GM13976 (cell line): ENCODE measurements at places on chromosomes 7 and 10.
A peak's percentile ranks its signal among the peaks of the same experiment; 100 is the strongest.

DNA sequence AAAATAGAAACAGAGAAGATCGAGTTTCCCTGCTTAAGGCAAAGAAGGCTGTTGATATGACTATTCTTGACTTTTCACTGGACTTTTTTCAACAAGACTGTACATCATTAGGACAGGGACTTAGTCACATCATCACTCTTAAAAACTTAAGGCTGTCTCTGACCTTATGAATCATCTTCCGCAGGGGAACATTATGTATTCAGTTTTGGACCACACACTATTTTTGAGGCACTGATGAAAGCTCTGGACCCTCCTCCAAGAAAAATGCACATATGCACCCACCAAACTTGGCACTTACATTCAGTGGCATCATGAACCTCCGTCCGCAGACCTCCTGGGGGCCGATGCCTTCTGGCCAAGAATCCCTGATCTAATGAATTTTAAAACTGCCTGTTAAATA lies 96.4 kb downstream of the CALD1 start:
- no peak for DNase-seq

DNA sequence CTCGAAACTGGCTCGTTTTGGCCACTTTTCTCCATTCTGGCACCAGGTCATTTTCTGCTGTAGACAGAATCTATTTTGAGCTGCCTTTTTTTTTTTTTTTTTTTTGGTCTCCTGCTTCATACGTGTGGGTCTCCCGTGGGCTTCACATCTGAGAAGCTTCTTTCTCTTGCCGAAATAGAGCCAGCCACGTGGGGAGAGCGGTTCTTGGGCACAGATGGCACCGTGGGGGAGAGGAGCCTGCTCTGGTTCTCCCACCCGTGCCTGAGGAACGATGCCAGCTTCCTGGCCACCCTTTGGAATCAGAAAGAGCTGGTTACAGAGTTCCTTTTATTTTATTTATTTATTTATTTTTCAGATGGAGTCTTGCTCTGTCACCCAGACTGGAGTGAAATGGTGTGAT lies 48.7 kb upstream of the OCM2 start:
- no peak for DNase-seq

GRCh38 chr10:27041196-27041595 lies 59.1 kb downstream of the ANKRD26 start:
- DNase-seq: no peak

- no peak for DNase-seq
Measured at GRCh38 chr7:22631730-22632129, 95.3 kb upstream of the IL6 start.

GRCh38 chr10:17764142-17764541 lies 12.1 kb downstream of the TMEM236 start:
- DNase-seq: no peak

GRCh38 chr7:129948338-129948737 lies 4.4 kb downstream of the UBE2H start:
- DNase-seq: no peak

DNA sequence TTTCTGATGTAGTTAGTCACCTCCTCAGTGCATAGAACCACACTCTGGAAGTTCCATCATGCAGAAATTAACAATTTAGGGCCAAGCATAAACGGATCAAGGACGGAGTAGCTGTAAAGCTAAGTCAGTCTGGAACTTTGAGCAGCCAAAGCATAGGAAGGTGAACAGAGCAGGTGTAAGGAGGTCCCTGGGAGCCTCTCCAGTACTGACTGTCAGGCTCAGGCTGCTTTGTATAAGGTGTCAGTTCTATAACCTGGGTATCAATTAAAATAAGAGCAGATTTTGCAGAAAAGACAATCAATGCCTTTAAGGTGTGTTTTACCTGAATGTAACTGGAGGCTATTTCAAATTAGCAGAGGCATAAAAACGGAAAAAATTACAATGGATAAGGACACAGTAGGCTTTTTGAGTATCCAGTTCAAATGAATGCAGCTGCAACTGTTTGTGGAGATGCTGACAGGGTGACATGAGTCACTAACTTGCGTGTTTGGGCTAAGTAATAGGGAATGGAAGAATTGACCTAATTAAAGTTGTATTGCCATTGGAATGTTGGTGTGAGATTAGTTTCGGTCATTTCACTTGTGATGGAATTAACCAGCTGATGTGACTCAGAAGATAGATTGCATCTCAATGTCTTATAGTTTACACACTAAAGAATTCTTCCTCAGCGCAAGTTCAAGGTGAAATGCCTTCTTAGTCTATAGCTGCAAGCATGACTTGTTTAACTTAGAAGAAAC lies 417.9 kb upstream of the CNTNAP2 start:
- DNase-seq: no peak

DNA sequence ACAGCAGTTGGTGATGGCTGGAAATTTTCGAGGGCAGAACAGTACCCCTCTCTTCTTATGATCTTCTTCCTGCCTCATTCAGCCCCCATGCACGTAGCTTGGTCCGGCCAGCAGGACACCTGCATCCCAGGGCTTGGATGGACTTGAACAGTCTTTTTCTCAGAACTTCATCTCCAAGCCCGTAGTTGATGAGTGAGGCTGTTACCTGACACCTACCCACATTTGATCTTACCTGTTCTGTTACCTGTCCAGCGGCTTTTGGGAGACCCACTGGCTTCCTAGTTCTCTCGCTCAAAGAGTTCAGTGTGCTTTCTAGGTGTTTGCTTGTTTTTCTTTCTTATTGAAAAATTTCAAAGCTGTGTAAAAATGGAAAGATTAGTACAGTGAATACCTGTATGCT lies 212.2 kb downstream of the CUX1 start:
- DNase-seq: no peak

DNA sequence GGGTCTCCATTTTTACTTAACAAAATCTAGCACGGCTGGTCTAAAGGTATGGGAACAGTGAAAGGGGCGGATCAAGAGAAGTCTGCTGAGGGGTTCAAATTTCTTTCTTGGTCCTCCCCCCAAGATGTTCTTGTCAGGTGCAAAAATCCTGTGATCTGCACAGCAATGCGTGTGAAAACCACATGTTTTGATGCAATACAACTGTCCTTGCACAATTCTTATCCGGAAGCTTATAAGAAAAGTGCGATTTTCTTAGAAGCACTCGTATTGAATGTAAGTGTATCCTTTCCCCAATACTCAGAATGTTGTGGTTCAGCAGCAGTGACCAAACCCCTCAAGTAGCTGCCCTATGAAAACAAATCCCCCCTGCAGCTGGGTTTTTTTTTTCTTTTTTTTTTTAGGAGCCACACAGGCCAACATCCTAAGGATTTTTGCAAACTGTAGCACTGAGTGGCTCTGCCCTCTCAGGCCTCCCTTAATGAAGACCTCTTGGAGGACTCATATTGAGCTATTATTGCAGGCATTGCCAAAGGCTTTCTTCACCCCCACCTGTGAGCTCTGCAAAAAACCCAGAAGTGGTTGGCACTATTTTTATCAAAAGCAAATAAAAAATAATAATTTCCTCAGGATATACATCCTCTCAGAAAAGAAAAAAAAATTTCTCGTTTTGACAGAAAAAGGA lies 151.9 kb upstream of the ITGB1 start:
- no peak for DNase-seq

DNA sequence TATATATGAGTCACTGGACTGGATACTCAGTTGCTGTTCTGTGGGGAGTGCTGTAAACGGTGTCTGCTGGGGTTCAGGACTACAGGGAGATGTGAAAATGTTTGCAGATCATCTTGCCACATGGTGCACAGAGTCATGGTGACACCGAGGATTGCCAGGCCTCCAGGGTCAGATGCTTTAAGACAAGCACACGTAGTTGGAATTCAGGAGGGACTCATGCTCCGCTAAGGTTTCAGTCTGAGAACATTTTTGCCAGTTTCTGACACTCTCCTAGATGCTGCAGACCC lies 211.3 kb downstream of the CXCL12 start:
- no peak for DNase-seq

DNA sequence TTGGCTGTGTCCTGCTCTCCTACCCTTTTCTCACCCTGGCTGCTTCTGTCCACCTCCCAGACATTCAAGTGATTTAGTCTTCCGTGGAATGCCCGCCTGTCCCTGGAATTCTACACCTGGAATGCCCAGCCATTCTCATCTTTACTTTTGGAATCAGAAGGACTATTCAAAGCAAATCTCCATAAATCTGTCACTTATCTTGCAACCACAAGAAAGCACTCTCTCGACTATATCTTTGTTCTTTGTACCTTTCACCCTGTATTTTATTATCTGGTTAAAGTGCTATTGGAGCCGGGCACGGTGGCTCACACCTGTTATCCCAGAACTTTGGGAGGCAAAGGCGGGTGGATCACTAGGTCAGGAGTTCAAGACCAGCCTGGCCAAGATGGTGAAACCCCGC lies 79.3 kb upstream of the KMT2E start:
- DNase-seq: no peak

- DNase-seq: no peak
Measured at GRCh38 chr7:73429622-73430505, 3.7 kb upstream of the FZD9 start.

GRCh38 chr7:36272211-36272566 lies 117.5 kb upstream of the ANLN start:
- DNase-seq: no peak

- DNase-seq: peak; percentile 49
Measured at GRCh38 chr10:7457478-7458316, 46.9 kb upstream of the SFMBT2 start.

- peak; percentile 53 for DNase-seq
Measured at GRCh38 chr10:112374724-112375541, 1.0 kb downstream of the ACSL5 start.

GRCh38 chr10:71319042-71319799 lies at the start of gene SLC29A3:
Gene SLC29A3, plus strand, starts transcription at chr10:71319259. Its CDS starts 51 bp downstream, at chr10:71319310.
- peak; percentile 96 for DNase-seq

DNA sequence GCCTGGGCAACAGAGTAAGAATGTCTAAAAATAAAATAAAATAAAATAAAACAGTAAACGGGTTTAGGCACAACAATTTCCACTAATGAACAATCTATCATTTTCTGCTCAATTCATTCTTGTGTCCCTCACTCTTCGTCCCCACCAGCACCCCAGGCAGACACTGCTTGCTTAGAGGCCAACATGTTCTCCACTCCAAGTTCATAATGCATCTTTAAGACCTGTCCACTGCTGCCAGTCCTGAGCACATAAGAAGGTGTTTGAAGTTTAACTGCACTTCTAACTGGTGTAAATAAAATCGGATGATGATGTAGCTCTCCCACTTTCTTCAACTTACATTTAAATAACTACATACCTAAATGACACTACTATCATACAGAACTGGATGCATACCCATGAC lies 13.2 kb downstream of the PDLIM1 start:
- DNase-seq: no peak

DNA sequence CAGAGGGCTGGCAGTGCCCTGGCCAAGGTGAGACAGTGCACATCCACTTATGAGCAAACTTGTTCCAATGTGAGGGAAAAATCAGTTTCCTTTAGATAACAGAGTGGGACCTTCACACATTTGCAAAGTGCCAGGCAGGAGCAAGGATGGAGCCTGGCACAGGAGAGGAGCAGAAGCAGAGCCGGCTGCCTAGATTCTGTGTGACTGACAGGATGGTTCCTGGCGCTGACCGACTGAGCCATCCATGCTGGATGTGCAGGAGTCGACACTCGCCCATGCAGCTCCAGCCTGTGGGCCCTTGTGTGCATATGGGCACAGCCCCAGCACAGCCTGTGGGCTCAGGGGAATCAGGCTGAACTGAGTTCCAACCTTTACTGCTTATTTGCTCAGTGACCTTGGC lies 346.5 kb downstream of the GRID1 start:
- no peak for DNase-seq

DNA sequence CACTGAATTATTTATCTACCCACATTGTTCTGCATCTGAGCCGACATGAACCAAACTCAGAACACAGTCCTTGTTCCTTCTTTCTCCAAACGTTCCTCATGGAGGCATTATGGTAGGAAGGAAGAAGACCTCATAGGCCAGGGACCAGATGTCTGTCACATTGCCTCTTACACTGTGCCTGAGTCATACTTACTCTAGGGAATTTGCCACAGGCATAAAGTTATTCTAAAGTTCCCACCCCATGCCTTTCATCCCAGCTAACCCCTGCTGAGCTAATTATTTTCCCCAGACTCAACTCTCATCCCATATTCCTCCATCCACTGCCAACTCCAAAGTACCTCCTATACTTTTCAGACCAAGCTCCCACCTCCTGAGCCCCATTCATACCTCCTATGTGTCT lies 21.2 kb downstream of the MAT1A start:
- no peak for DNase-seq

GRCh38 chr7:150829426-150829825 lies 22.9 kb upstream of the AOC1 start:
- DNase-seq: no peak

DNA sequence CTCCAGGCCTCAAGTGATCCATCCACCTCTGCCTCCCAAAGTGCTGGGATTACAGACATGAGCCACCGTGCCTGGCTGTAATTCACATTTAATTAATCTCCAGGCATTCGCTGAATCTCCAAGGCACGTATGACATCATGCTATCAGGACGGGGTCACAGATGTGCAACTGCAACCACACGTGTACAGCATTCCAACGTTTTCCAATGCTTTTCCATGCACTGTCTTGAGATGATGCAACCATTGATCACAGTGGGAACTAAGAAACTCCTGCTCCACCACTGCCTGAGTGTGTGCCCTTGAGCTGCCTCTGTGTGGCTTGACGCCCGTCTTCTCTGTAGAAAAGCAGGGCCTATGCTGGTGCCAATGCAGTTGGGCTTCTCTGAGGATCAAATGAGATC lies 119.8 kb upstream of the LYZL2 start:
- no peak for DNase-seq

DNA sequence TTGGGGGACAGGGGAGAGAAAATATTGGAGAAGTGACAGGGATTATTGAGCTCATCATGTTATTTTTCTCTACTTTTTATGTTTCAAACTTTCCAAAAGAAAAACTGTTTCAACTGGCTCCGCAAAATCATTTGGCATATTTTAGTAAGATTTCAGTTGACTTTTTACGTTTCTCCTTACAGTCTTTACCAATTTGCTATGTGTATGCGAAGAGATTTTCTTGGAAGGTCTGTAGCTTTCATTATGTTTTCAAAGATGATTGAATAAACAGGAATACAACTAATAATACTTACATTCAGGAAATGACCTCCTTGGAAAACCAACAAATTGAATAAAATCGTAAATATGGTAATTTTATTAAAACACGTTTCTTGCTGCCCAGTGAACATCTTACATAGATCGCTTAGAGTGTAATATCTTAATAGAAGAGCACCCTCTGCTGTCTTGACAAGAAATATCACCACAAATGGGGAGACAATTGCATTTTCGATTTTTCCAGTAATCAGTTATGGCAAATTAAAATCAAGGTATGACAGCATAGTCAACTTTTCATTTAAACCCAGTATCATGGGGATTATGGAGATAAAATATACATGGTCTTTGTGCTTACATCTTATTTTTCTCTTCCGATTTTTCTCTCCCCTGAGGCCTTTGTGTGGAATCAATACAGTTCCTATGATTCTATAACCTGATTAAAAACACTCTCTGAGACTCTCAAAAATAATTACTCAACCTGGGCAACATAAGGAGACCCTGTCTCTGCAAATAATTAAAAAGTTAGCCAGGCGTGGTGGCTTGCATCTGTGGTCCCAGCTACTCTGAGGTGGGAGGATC lies 43.1 kb downstream of the MBL2 start:
- peak; percentile 47 for DNase-seq

- DNase-seq: no peak
Measured at GRCh38 chr7:8560501-8560900, 127.1 kb downstream of the NXPH1 start.

- DNase-seq: no peak
Measured at GRCh38 chr7:140694592-140694991, 1.9 kb upstream of the NDUFB2 start.

GRCh38 chr10:22366435-22366703 lies 21.1 kb downstream of the SPAG6 start:
- no peak for DNase-seq
